ENCODE measurements at places on chromosomes 2 and 18. TPM values are rescaled to one million over a fixed set of nuclear protein-coding genes. Genes with fewer than 3 reads are reported as not detected.

Gene SLC23A3
- total RNA-seq: 0.09 TPM

Gene TUBA3E
- not detected for total RNA-seq

Gene ACTG2
- total RNA-seq: 0.42 TPM

Gene LIMS3
- total RNA-seq: 1.2 TPM

Gene BOLL
- 0.28 TPM for total RNA-seq

Gene SERPINB11
- total RNA-seq: not detected

- DNase-seq: no peak
These were observed 92.9 kb upstream of the CYP1B1 start for GRCh38 chr2:38168710-38169480.

- DNase-seq: no peak
These were observed 7.7 kb upstream of the MAL start for GRCh38 chr2:95017836-95018235.

- DNase-seq: peak; percentile 62
These were observed 2.2 kb downstream of the ITM2C start for GRCh38 chr2:230866756-230867523.

- no peak for DNase-seq
These were observed 68.0 kb downstream of the RBMS1 start for GRCh38 chr2:160425434-160426151.
